Caki2 (cell line): ENCODE measurements at places on chromosomes 12 and 14. TPM values are rescaled to one million over a fixed set of nuclear protein-coding genes. Genes with fewer than 3 reads are reported as not detected.
A peak's percentile ranks its signal among the peaks of the same experiment; 100 is the strongest.

Gene RFX4
- not detected in 2 replicates for total RNA-seq

GRCh38 chr12:12141000-12141399 is 70.3 kb downstream of the BCL2L14 start:
- no peak for DNase-seq

GRCh38 chr14:100688598-100689461 is 37.9 kb upstream of the DLK1 start:
- peak; percentile 34 for DNase-seq

DNA sequence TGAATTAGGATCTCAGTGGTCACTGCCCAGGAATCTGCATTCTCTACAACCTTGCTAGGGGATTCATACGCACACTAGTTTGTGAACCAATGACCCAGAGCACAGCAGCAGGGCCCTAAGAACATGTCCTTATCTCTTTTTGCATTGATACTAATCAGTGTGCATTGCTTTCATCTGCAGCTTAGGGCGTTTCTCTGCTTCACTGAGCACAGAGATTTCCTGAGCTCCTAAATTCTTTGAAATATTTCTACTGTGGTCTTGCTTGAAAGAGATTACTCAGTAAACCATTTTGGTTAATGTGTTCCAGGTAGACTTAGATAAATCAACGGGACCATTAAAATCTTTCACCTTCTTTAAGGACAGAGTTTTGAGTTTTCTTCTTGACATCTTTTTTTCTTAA is 351.3 kb upstream of the KITLG start:
- peak; percentile 84 for DNase-seq

- no peak for DNase-seq
These were observed 106.6 kb downstream of the DYRK2 start for GRCh38 chr12:67754933-67755697.

DNA sequence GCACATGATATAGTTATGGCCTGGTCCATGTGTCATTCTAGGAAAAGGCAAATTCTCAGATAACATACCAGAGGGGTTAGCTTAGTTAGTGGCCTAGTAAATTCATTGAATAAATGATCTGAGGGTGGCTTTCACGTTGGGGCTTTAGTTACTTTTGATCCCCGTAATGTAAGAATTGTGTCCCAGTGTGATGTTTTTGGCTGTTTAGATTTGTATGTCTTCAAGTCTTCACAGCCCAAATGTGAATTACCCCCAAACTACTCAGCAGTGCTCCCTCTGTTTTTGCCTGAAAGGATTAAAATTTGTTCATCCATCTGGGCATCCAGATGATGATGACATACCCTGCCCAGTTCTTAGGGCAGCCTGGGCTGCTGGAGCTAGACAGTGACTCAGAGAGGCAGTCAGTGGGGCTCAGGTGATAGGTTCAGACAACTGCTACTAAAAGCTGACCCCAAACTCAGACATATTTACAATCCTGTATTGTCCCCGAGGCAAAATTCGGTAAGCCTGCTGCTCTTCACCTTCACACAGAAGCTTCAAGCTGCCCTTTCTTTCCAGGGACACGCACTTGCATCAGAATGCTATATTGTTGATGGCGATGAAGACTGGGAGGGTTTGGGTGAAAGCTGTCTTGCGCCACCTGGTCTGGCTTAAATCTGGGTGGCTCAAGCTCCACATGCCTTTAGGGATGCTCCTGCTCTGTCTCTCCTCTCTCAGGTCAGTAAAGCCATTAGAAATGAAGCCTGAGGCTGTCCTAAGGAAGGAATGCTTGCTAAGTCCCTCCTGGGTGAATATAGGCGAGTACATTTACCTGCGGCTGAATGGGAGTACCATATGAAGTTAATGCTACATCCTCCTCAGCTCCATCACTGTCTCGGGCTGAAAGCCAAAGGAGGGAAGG is 10.3 kb downstream of the GPRC5D start:
- no peak for DNase-seq

Gene FBLN5
- not detected in 2 replicates for total RNA-seq

Gene C12orf57
- 105 and 107 TPM in 2 replicates for total RNA-seq

DNA sequence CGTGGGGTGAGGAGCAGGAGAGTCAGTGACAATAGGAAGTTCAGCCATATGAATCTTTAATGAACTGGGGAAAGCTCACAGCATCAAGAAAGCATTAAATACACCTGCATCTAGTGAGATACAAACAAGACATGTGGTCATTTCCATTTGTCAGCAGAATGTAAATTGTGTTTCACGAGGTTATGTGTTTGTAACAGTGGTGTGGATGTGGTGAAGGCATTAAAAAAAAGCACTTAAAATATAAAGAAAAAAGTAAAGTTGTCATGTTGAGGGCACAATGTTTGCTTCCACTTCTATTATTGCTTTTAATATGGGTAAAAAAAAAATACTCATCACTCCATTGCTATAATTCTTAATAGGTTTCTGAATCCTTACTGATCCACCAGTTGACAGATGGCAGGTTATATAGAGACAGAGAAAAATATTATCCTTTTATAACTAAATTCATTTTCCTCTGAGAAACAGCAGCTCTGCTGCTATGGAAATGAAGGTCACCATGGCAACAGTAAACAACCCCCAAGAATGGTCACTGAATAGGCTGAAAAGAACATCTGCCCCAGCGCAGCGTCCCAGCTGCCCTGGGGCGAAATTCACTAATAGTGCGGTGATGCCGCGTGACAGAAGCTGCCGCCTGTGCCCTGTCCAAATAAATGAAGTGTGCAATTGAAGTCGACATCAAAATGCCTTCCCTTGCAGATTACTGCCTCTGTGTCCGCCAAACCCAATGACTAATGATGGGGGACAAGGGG is 226.1 kb downstream of the FOXN3 start:
- no peak for DNase-seq

DNA sequence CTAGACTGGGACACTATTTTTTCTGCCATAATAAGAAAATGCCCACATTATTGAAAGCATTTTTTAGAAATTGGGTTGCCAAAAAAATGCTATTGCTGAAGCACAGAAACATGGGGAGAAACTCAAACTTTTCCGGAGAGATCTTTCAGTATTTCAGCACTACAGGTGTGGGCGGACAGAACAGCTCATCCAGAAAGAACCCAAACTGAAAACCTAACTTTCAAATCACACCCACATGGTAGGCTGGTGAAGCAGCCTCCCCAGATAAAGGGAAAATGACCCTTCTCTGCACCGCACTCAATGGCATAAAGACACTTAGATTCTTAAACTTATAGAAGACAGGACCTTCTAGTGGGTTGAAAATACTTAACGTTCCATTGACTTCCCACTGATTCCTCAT is 62.3 kb upstream of the TMPO start:
- no peak for DNase-seq

- DNase-seq, result no peak
These were observed 92.3 kb downstream of the FOXN3 start for GRCh38 chr14:89324501-89325298.

Gene SLC17A8
- not detected in 2 replicates for total RNA-seq

DNA sequence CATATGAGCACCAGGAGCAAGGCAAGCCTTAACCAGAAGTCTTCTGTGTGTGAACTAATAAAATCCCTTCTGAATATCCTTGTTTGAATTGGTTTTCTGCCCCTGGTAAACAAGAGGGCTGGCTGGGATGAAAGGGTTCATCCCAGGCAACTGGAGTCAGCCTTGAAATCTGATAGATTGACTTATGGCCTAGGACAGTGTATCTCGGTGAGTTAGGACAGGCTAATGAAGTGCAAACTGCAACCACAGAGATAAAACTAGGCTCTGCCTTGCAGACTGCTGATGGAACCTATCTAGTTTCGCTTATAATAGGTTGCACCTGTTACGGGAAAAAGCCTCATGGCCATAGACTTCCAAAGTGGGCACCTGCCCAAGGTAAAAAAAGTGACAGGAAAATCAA is 451.9 kb upstream of the NOVA1 start:
- no peak for DNase-seq
